ENCODE measurements at places on chromosomes 2 and 18. TPM values are rescaled to one million over a fixed set of nuclear protein-coding genes. Genes with fewer than 3 reads are reported as not detected.

The ZNF804A gene
- total RNA-seq = not detected

The GULP1 gene
- total RNA-seq = 15.7 TPM

The BUB1 gene
- 0.11 TPM for total RNA-seq

The STARD6 gene
- not detected for total RNA-seq

The MEP1B gene
- not detected for total RNA-seq

DNA sequence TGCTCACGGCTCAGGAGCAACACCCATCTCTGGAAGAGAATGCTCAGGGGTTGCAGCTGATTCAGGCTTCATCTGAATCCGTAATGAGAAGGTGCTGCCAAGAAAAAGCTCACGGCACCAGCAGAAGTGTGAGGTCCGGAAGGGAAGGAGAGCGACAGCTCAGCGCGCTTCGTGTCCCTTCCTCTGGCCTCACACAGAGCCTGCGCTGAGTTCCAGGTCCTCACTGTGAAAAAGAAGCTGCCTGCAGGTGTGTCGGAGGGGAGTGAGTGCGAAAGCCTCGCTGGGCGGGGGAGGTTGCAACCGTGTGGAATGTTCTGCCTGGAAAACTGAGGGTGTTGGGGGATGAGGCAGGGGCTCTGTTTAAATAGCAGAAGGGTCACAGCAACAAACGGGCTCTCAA is 76.2 kb upstream of the TWIST2 start:
- no peaks in the 10 kb centered on the region for H3K4me1 ChIP-seq
- no peaks in the 10 kb centered on the region for H3K36me3 ChIP-seq
- DNase-seq = no peak
- no peak overlapping the region for H3K27ac ChIP-seq

GRCh38 chr2:170930131-170930990 is 1.3 kb downstream of the GORASP2 start:
- H3K4me3 ChIP-seq = peak overlapping the region; percentile 94
- no peaks in the 10 kb centered on the region for H3K27me3 ChIP-seq
- H3K4me1 ChIP-seq = peaks cover 35% of the 10 kb centered on the region
- peak overlapping the region; percentile 98 for H3K27ac ChIP-seq
- H3K36me3 ChIP-seq = peaks cover 5% of the 10 kb centered on the region

GRCh38 chr2:237727363-237727762 is 71.2 kb upstream of the RBM44 start:
- peaks cover 5% of the 10 kb centered on the region for H3K36me3 ChIP-seq
- no peaks in the 10 kb centered on the region for H3K27me3 ChIP-seq

- H3K4me3 ChIP-seq = peak overlapping the region; percentile 59
- H3K27me3 ChIP-seq = peaks cover 37% of the 10 kb centered on the region
- peaks cover 34% of the 10 kb centered on the region for H3K4me1 ChIP-seq
Observed at GRCh38 chr2:26849056-26849999, 1.4 kb downstream of the DPYSL5 start.

- no peak overlapping the region for H3K27ac ChIP-seq
- no peak overlapping the region for H3K4me3 ChIP-seq
- no peak for DNase-seq
- no peaks in the 10 kb centered on the region for H3K4me1 ChIP-seq
Observed at GRCh38 chr18:36809590-36810381, 19.0 kb downstream of the TPGS2 start.

DNA sequence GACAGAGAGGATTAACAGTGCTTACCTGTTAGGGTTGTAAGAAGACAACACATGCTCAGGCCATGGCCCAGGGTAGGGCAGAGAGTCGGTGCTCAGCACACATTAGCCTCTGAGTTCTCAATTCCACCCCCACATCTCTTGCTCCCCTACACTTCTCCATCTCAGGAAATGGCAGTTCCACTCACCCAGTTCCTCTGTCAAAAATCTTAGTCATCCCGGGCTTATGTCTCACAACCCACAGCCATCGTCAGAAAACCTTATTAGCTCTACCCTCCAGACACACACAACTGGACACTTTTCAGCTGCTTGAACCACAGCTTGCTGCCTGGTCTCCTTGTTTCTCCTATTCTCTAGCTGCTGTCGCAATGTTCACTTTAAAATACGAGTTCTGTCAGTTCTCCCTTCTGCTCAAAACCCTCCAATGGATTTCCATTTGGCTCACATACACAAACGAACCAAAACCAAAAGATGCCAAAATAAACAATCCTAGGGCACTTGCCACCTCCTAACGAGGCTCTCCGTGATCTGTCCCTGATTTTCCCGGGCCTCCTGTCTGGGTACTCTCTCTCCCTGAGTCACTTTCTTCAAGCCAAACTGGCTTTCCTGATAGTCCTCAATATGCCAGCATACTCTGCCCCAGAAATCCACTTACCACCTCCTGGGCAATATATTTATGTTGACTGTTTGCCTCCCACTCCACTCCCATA is 89.7 kb downstream of the KCTD1 start:
- no peak overlapping the region for H3K27ac ChIP-seq
- DNase-seq = no peak
- H3K4me3 ChIP-seq = no peak overlapping the region
- H3K4me1 ChIP-seq = no peaks in the 10 kb centered on the region

GRCh38 chr2:173647681-173648311 is 293.1 kb downstream of the CDCA7 start:
- peaks cover 3% of the 10 kb centered on the region for H3K27me3 ChIP-seq
- no peaks in the 10 kb centered on the region for H3K4me1 ChIP-seq
- no peak for DNase-seq
- no peak overlapping the region for H3K4me3 ChIP-seq
- no peak overlapping the region for H3K27ac ChIP-seq

All from psoas muscle (tissue), 8 donors.